ENCODE measurements at places on chromosomes 7 and 10. TPM values are rescaled to one million over a fixed set of nuclear protein-coding genes. Genes with fewer than 3 reads are reported as not detected.

Gene CHAT
- not detected for total RNA-seq

Gene SYT15
- total RNA-seq = 1.2 TPM

Gene PKD2L1
- not detected for total RNA-seq

DNA sequence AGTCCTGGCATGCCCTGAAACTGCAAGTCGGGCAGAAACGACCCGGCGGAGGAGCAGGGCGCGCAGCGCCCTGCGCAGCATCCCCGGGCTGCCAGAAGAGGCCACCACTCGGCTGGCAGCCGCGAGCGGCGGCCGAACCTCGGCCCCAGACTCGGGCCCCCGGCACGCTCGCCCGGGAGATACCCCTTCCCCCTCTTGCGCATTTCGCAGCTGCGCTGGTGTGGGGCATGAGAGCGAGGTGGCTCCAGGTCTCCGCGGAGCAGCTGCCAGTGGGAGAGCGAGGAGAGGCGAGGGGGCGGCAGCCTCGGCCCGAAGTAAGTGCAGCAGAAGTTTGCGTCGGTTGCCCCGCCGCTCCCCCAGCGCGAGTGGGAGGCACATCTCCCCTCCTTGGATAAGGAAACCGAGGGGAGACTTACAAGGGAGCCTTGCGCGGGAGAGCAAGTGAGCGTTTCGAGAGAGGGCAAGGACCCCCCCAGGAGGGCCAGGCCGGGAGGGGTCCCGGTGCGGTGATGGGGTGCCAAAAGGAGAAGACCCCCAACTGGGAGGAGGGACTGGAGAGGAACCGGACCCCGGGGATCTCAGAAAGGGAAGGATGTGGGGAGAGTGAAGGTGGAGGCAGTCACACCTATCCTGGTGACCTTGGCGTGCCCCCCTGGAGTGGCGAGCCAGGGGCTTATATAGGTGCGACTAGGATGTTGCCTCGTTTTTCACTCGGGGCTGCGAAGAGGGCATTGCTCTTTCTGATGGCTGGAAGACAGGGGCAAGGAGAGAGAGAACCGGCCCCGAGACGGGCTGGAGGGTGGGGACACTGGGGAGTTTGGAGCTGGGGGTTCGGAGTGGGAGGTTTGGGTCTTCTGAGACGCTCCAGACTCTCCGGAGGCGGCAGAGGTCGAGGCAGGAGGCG, 256.3 kb downstream of the OTUD1 start:
- no peaks in the 10 kb centered on the region for H3K4me1 ChIP-seq
- H3K36me3 ChIP-seq = no peaks in the 10 kb centered on the region
- peaks cover 53% of the 10 kb centered on the region for H3K27me3 ChIP-seq
- DNase-seq = no peak
- H3K4me3 ChIP-seq = no peak overlapping the region

DNA sequence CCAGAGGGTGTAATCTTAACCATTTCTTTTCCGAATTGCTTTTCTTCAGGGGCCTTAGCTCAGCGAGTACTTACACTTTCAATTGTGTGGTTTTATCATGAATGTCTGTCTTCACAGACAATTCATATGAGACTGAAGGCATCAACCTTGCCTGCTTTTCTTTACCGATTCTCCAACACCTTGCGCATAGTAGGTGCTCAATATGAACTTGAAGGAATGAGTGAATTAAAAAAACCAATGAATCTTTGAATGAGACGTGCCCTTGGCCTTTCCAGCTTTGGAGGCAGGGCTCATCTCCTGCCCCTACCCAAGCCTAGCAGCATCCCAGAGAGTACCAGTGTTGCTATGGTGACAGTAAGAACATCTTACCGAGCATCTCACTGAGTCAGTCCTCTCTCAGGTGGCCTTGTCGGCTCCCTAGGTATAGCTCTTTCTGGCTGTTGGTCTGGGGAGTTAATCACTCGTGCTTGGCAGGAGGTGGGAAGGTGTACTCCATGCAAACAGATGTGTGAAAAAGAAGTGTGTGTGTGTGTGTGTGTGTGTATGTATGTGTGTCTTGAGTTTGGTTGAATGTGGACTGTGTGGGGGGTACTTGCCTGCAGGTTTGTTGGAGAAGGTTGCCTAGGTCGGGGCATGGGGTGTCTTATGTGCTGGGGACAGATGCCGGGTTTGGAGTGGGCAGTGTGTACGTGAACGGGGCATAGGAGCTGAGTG, 107.7 kb downstream of the C10orf105 start:
- DNase-seq = no peak
- no peaks in the 10 kb centered on the region for H3K36me3 ChIP-seq
- no peak overlapping the region for H3K4me3 ChIP-seq
- 0 out of 2 replicates have a peak, but pooled peaks cover 9% of the 10 kb centered on the region for H3K27me3 ChIP-seq
- H3K4me1 ChIP-seq = peaks cover 3% of the 10 kb centered on the region
- H3K27ac ChIP-seq = no peak overlapping the region

All from GM23248 (cell line).